ENCODE measurements at places on chromosomes 2 and 18. TPM values are rescaled to one million over a fixed set of nuclear protein-coding genes. Genes with fewer than 3 reads are reported as not detected.

The ANKRD30B gene
- 0.12 TPM for polyA plus RNA-seq

DNA sequence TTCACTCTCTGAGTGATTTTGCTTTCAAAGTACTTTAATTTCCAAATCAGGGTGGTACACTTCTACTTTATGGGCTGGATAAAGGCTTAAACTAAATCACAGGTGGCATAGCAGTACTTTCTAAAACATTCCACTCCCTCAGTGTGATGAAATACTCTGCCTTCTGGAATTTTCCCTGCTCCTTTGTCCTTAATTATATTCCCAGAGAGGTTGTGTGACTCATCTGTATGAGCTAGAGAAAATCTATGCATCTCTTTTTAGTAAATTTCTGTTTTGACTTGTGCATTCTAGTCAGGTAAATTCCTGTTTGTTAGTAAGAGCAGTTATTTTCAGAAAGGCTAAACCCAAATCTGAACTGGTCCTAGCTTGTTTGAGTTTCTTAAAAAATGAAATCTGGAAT lies 29.0 kb upstream of the PLA2R1 start:
- no peak for DNase-seq

- DNase-seq = no peak
Measured at GRCh38 chr2:240387325-240387668, 48.2 kb upstream of the GPC1 start.

DNA sequence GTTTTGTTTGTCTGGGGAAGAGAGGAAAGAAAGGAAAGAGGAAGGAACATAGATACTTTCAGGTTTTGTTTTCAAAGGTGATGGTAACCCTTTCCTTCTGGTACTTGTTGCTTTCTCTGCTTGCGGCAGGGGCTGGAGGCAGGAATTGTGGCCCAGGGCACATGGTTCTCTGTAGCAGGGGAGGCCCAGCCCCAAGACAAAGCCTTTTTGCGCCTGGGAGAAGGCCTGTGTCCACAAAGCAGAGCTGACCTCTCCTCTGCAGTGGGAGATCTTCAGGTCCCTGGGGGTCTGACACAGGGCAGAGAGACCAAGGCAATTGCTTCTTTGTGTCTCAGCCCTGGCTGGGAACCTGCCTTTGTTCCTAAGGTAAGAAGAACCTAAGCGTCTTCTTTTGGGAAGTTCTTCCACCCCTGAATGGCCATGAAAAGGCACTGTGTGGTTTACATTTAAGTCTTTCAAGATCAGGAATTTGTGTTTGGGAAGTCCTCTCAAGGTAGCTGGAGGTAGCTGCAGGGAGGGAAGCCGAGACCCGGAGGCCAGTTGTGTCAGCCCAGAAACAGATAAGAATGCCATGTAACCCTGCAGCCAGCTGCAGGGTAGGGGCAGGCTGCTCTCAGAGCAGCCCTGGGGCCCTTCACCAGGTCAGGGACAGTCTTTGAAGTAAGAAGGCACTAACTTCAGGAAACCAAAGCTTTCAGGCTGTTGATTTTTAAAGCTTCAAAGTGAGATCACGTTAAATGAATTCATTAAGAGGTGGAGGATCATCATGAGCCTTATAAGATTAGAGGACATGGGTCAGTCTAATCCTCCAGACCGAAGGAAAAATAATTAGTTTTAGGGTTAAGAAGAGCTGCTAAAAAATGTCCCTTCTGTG lies 119.3 kb downstream of the STPG4 start:
- DNase-seq = no peak

DNA sequence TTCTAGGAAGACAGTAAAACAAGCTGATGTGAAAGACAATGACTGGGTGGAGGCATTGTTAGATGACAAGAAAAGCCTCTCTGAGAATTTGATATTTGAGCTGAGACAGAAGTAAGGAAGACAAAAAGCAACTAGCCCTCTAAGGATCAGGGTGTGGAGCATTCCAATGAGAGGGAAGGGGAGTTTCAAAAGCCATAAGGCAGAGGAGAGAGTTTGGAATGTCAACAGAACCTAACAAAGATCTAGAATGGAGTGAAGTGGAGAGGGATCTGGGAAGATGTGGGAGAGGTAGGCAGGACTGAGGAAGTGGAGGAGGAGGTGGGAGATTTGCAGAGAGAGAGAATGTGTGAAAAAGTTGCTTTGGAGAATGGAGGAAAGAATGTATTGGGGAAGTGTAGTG lies 17.3 kb upstream of the ASXL2 start:
- DNase-seq = no peak

GRCh38 chr2:40483549-40484243 lies 31.8 kb upstream of the SLC8A1 start:
- no peak for DNase-seq

DNA sequence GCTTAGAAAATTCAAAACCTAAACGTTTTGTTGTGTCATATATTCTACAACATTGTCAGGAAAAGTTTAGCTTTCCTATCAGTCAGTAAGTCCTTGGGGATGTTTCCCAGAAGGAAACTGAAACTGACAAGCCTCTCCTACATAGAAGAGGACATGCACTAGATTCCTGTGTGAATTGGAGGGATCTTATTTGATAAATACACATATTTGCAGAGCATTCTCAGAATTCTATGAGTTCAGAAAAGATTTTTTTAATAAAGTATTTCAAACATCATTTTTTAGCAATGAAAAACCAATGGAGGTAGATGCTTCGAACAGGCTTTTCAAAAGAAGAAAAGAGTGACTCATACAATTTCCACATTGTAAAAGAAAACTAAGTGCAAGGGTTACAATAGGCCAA lies 1706.7 kb downstream of the SUCLG1 start:
- no peak for DNase-seq

GRCh38 chr18:24546307-24546706 lies 85.9 kb downstream of the HRH4 start:
- DNase-seq = no peak

All from right renal cortex interstitium (tissue), 3 donors.